Stomach (tissue), 19 donors: ENCODE measurements at places on chromosomes 11 and 22. TPM values are rescaled to one million over a fixed set of nuclear protein-coding genes. Genes with fewer than 3 reads are reported as not detected.
A peak's percentile ranks its signal among the peaks of the same experiment; 100 is the strongest.

GRCh38 chr11:76935042-76935441 lies 74.3 kb downstream of the ACER3 start:
- no peak for DNase-seq

GRCh38 chr11:17162376-17162775 lies 45.4 kb downstream of the PIK3C2A start:
- no peak for DNase-seq

DNA sequence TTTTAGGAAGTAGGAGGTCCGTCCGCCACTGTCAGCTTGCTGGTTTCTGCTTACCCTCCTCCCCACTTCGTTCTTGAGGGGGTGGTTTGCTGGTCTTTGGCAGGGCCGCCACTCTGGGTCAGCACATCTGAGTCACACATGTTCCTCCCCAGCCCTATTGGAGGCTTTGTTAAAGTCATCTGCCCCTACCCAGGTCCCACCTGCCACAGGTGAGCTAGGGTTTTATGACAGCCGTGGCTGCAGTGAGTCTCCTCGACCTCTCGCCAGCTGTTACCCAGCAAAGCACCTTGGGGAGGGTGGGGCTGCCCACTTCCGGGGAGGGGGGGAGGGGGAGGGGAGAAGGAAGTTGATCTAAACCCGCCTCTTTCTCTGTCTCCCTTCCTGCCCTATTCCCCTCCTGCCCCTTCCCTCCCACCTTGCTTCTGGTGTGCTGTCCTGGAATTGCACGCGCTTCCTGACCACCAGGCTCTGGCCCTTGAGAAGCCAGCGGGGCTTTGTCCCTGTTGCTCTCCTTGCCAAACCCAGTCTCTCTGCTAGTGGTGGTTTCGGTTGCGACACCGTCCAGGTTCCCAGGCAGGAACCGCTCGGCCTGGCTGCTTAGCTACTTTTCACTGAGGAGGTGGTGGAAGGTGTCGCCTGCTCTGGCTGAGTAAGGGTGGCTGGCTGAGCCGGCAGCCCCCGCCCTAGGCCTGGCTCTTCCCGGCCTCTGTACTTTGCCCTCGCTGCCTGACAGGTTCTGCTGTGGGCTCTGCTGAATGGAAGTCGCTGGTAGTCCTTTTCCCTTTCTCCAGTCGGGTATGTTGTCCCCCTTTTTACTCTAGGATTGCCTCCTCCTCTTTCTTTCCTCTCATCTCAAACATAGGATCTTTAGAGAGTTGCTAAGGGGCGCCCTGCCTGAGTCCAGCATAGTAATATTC lies 28.5 kb downstream of the RCOR2 start:
- peak; percentile 83 for DNase-seq

DNA sequence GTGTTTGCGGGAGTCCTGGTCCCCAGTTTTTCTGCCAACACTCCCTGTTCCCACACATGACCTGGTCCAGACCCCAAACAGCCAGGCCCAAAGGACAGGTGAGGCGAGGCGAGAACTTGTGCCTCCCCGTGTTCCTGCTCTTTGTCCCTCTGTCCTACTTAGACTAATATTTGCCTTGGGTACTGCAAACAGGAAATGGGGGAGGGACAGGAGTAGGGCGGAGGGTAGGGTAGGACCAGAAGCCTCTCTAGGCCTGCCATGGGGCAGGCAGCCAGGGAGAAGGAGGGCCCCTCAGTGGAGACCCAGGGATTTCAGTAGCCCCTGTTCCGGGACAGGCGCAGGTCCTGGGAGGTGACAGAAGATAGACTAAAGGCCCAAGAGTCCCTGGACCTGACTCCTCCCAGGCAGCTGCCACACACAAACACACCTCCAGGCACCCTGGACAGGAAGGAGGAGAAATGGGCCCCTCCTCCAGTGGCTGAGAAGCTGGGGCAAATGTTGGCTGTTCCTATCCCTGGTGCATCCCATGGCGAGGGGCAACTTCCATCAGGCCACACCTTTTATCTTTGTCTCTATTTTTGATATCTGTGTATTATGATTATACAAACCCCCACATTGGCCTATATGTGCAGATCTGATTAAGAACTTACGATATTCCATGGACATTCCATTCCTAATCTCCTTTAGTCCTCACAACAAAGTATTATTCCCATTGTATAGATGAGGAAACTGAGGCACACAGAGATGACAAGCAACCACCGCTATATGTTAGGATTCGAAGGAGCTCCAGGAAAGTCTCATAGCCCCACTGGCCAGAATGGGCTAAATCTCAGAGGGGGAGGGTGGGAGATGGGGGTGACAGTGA lies 626 bp upstream of the F2 start:
- peak; percentile 89 for DNase-seq

DNA sequence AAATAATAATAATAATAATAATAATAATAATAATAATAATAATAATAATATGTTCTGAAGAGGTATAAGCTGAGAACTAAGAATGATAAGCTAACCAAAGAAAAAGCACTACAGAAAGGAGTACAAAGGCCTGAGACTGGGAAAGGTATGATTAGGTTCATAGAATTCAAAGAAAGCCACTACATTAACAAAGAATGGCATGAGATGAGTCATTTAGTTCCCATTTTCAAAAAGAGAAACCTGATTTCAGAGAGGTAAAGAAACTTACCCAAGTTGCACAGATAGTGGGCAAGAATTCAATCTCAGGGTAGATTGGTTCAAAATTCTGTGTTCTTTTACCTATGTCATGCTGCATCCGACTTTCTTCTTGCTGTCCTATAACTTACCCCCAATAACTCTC lies 350.9 kb downstream of the TTC28 start:
- no peak for DNase-seq

GRCh38 chr22:46092011-46092410 lies 58.3 kb upstream of the PPARA start:
- DNase-seq: no peak

GRCh38 chr22:49329636-49330035 lies 498.0 kb downstream of the BRD1 start:
- peak; percentile 4 for DNase-seq

GRCh38 chr11:128607819-128608218 lies 20.5 kb upstream of the ETS1 start:
- peak; percentile 43 for DNase-seq

DNA sequence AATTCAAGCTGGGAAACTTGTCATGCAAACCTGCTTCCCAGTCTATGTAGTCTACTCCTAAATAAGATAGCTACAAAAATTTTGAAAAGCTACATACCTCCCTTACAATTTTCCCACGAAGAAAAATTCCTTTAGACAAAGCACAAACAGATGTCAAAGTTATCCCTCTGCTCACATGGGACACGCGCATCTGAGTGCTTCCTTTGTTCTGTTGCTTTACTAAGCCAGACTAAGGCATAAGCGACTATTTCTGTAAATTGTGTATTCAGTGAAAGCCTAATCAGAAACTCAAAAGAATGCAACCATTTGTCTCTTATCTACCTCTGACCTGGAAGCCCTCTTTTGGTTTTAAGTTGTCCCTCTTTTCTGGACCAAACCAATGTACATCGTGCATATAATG lies 583.7 kb upstream of the B3GAT1 start:
- no peak for DNase-seq

- DNase-seq: no peak
These were observed 11.3 kb downstream of the MCAT start for GRCh38 chr22:43131773-43132501.

DNA sequence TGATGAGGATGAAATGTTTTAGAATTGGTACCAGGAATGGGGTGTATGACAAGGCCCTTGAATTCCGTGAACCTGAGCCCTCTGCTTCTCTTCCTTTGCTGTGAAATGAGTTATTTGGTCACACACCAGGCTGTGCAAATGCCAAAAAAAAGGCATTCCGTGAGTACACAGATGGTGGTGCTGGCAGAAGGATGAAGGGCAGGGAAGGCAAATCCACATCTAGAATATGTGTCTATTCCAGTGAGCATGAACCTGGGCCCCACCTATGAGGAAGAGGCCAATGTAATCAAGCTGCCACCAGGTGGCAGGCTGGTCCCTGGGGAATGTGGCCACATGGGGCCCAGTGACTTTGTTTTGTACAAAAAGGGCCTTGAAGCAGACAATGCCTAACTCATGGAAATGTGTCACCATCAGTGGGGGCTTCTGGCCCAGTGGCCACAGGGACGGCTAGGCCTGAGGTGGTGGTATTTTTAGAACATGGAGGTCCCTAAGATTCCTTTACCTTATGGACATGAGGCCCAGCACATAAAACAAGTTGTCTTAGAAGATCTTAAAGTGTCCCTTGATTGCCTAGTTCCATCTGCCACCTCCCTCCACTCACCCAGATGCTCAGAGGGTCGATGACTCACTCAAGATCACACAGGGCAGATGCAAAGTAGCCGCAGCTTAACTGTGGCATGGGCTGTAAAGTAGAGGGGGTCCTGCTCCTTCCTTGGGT lies 3.9 kb upstream of the RNF215 start:
- DNase-seq: peak; percentile 91

- DNase-seq: peak; percentile 74
These were observed 24.2 kb downstream of the KREMEN1 start for GRCh38 chr22:29096736-29097669.

- no peak for DNase-seq
These were observed 86.2 kb upstream of the NCAM1 start for GRCh38 chr11:112874980-112875379.

DNA sequence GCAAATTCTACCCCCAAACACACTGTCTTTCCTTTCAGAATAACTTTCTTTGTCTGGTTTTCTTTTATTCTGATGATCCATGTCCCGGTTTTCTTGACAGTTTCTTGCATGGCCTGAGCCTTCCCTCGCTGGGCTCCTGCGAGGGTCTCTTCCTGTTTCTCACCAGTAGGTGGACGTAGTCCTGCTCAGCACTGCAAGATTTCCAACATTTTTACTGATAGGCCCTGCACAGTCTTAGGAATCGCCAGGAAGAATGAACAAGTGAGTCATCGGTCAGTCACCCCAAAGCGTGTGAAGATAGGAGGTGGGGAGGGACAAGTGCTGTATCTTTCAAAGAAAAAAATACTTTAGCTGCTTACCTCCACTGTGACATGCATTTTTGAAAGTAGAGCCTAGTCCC lies 16.9 kb upstream of the KIRREL3 start:
- DNase-seq: no peak

DNA sequence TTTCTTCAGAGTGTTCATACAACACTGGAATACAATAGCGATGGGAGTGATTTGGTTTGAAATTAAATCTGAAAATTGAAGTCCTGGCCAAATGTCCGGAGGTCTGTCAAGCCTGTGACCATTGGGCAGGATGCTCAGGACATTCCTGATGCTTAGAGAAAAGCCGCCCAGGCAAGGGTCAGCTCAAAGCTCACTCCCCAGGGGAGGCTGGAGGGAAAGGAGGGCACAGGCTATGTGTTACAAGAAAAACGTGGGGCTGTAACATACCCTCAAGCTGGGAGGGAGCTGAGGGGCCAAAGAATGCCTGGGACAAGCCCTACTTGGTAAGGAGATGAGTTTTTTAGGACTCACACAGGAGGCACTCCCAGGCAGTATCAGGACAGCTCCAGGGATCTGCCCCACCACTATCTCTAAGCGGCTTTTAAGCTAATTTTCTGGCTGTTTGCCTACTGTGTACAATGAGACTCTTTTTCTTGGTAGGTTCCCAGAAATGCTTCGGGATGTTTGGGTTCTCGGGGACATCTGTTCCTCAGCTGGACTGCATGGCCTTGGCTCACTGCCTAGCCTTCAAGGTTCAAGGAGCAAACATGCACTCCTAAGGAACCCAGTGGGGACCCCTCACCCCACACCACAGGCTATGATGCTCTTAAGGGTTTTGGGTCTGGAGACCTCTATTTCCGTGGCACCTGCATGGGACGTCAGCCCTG lies 500.1 kb downstream of the BRD1 start:
- peak; percentile 9 for DNase-seq

- no peak for DNase-seq
These were observed 21.2 kb downstream of the MCM5 start for GRCh38 chr22:35421121-35421520.

GRCh38 chr11:119518746-119519730 lies 96.1 kb upstream of the THY1 start:
- DNase-seq: no peak

DNA sequence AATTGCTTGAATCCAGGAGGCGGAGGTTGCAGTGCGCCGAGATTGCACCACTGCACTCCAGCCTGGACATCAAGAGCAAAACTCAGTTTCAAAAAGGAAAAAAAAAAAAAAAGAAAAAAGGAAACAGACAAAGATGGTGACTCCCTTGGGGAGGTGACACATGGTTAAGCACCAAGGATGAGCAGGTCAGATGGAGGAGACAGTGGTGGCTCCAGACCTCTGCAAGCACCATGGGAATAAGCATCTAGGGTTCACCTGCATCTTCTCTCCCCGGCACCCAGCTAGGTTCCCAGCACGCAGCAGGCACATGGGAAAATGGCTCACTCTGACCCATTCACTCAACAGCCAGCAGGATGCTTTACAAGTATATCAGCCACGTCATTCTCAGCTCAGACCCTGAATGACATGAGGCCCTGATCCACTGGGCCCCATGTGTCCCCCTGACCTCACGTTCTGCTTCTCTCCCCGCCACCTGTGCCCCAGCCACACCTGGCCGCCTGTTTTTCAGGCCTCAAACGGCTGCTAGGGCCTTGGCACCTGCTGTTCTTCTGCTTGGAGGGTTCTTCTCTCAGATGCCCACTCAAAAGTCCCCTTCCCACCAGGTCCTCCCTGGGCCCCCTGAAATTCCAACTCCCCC lies 24.2 kb downstream of the A4GALT start:
- DNase-seq: no peak

GRCh38 chr11:134030853-134031252 lies 38.0 kb upstream of the JAM3 start:
- no peak for DNase-seq

DNA sequence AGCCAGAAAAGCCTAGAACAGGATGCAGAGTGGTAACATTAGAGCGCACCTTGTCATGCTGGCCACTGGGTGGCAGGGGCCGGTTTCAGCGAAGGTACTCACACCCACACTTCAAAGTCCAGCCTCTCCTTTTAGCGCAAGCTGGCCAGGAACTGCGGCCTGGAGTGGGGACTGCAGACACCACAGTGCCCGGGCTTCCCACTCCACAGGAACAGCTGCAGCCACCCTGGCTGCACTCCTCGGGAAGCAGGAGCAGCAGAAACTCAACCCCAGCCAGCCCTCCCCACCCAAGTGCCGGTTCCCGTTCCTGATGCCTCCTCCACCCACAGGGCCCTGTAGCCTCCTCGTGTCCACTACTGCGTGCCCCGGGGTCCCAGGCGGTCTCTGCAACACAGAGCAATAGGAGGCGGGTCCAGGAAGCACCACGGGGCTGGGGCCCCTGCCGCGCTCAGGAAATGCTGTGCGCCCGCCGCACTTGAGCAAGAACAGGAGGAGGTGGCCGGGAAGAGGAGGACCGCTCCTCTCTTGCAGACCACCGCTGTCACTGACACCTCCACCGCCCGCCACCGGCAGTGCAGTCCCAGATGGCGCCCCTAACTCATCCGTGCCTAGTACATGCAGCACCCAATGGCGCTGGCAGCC lies 2.2 kb downstream of the RFPL2 start:
- DNase-seq: peak; percentile 52

GRCh38 chr11:34613015-34613414 lies 7.9 kb upstream of the EHF start:
- DNase-seq: no peak

PGA3 gene
- total RNA-seq: 367 TPM

CHEK2 gene
- total RNA-seq: 5.8 TPM

APOA4 gene
- not detected for total RNA-seq

SLC25A1 gene
- 1.2 TPM for total RNA-seq

CCDC157 gene
- total RNA-seq: not detected

HEPHL1 gene
- total RNA-seq: not detected
